ENCODE measurements at places on chromosomes 6 and 20. TPM values are rescaled to one million over a fixed set of nuclear protein-coding genes. Genes with fewer than 3 reads are reported as not detected.

Gene C20orf144
- 0.45 TPM for total RNA-seq

Gene DSN1
- 9.0 TPM for total RNA-seq

- DNase-seq, result no peak
Measured at GRCh38 chr6:89008001-89008814, 44.8 kb upstream of the RNGTT start.

- no peak for DNase-seq
Measured at GRCh38 chr6:52820198-52820597, 16.6 kb upstream of the GSTA1 start.

Gene LY6G6F
- total RNA-seq, result 1.6 TPM

All from T-helper 17 cell (primary cell).